ENCODE measurements at places on chromosomes 1 and 21. TPM values are rescaled to one million over a fixed set of nuclear protein-coding genes. Genes with fewer than 3 reads are reported as not detected.

GRCh38 chr1:201021630-201022492 lies 1.7 kb downstream of the KIF21B start:
- peak; percentile 33 for DNase-seq
- H3K4me3 ChIP-seq: peak overlapping the region; percentile 62
- H3K4me1 ChIP-seq: peaks cover 48% of the 10 kb centered on the region
- H3K27me3 ChIP-seq: no peaks in the 10 kb centered on the region

- peak overlapping the region; percentile 82 for H3K27ac ChIP-seq
- H3K36me3 ChIP-seq: no peaks in the 10 kb centered on the region
- H3K27me3 ChIP-seq: no peaks in the 10 kb centered on the region
- H3K4me1 ChIP-seq: no peaks in the 10 kb centered on the region
- peak overlapping the region; percentile 22 for H3K4me3 ChIP-seq
- DNase-seq: peak; percentile 90
These were observed 415 bp upstream of the LAD1 start for GRCh38 chr1:201399352-201400126.

- peak; percentile 69 for DNase-seq
- peak overlapping the region; percentile 85 for H3K27ac ChIP-seq
These were observed 8.7 kb downstream of the CAPZB start for GRCh38 chr1:19476450-19477190.

- no peaks in the 10 kb centered on the region for H3K27me3 ChIP-seq
- no peak overlapping the region for H3K27ac ChIP-seq
These were observed 1.4 kb upstream of the G0S2 start for GRCh38 chr1:209673631-209674417.

DNA sequence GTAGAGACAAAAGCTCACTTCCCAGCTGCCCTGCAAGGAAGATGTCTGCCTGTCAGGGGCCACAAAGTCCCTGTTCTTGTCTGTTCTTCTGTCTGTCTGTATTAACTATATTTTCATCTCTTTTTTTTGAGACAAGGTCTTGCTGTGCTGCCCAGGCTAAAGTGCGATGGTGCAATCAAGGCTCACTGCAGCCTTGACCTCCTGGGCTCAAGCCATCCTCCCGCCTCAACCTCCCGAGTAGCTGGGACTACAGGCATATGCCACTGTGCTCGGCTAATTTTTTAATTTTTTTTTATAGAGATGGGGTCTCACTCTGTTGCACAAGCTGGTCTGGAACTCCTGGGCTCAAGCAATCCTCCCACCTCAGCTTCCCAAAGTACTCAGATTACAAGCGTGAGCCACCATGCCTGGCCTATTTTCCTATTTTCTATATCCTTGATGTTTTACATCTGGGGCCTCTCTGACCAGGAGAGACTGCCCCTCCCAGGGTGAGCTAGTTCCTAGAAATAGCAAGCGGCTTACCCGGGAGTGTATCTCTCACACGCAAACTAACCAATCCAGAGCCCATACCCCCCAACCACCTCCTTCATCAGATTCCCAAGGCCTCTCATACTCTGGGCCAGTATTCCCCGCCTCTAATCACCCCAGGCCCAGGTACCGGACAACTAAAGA lies 5.4 kb upstream of the KLHDC7A start:
- no peaks in the 10 kb centered on the region for H3K36me3 ChIP-seq
- no peak overlapping the region for H3K27ac ChIP-seq
- H3K4me3 ChIP-seq: no peak overlapping the region

DNA sequence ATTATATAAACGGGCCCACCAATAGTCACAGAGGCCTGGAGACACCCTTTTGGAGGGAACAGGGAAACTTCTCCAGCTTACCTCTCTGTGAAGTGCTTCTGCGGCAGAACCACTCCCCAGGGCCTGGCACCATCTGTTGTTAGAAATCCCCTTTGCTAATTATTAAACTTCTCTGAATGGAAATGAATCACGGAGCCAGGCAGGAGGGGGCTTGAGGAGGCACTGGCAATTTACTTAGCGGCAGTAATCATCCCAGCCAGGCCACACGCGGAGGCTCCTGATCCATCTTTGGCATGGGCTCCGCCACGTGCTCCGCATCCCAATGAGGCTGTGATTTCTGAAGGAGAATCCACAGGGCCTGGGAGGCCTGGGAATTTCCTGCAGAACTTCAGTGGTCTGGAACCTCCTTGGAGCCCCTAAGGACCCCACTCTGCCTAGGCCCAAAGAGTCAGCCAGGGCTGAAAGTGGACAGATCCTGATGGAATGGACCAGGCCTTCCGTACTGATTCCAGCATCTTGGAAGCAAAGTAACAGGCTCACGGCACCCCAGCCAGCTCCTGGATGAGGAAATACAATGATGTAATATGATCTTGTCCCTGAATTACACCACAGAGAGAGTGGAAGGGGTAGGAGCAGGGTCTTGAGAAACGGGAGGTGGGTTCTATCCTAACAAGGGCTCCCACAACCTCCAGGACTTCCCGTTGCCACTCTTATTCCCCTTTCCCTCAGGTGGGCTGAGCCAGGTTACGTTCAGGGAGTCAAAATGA lies 62.3 kb downstream of the GRIK3 start:
- no peak overlapping the region for H3K27ac ChIP-seq
- H3K27me3 ChIP-seq: no peaks in the 10 kb centered on the region
- H3K4me3 ChIP-seq: no peak overlapping the region
- H3K36me3 ChIP-seq: no peaks in the 10 kb centered on the region
- no peak for DNase-seq

DNA sequence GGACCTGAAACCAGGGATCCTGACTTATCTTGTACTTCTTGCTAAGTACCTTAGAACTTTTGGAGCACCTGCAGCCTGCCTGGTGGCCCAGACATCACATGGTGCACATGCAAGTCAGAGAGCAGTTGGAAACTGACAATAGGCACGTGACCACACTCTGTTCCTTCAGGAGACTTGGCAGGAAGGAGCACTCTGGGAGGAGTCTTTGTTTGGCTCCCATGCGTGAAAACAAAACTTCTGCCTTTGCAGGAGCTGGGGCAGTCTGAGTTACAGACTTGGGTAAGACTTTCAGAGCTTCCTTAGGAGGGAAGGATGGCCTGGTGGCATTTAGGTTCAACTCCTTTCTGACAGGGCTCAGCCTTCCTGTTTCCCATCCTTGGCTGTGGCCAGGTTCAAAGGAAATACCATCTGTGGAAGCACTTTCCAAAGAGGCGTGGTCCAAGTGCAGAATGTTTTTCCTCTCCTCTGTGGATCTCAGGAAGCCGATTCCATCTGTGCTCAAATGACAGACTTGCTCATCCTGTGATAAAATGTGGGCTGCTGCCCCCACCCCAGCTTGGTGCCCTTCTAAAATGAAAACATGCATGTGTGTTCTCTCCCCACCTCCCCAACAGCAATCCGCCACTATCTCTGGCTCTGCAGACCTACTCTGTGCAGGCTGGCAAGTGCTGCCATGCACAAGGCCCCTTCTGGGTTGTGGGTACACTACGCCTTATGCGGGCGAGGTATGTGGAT lies 14.1 kb upstream of the ZNF436 start:
- H3K27ac ChIP-seq: peak overlapping the region; percentile 58
- no peaks in the 10 kb centered on the region for H3K27me3 ChIP-seq
- H3K4me3 ChIP-seq: no peak overlapping the region

GRCh38 chr1:203369666-203370065 lies 18.7 kb upstream of the FMOD start:
- no peaks in the 10 kb centered on the region for H3K4me1 ChIP-seq
- H3K4me3 ChIP-seq: no peak overlapping the region
- no peak for DNase-seq
- H3K27me3 ChIP-seq: no peaks in the 10 kb centered on the region

GRCh38 chr1:12760256-12760795 lies 13.2 kb upstream of the PRAMEF12 start:
- no peak for DNase-seq
- no peak overlapping the region for H3K4me3 ChIP-seq
- no peaks in the 10 kb centered on the region for H3K4me1 ChIP-seq
- no peaks in the 10 kb centered on the region for H3K36me3 ChIP-seq
- H3K27me3 ChIP-seq: no peaks in the 10 kb centered on the region

DNA sequence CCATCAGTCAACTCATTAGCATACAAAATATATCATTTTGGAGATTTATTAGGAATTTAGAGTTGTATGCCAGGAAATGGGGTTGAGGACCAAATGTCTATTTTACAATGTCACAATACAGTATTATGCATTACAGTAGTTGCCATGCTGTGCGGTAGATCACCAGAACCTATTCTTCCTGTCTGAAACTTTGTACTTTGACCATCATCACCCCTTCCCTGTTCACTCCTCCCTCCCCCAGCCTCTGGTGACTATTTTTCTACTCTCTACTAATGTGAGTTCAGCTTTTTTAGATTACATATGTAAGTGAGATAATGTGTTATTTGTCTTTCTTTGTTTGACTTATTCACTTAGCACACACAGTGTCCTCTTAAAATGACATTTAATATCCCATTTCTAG lies 50.8 kb downstream of the PTBP2 start:
- no peaks in the 10 kb centered on the region for H3K36me3 ChIP-seq
- H3K27me3 ChIP-seq: no peaks in the 10 kb centered on the region
- no peak overlapping the region for H3K27ac ChIP-seq
- H3K4me1 ChIP-seq: no peaks in the 10 kb centered on the region
- DNase-seq: no peak
- no peak overlapping the region for H3K4me3 ChIP-seq

GRCh38 chr1:104987210-104987609 lies 1237.5 kb downstream of the AMY1C start:
- no peaks in the 10 kb centered on the region for H3K27me3 ChIP-seq
- H3K27ac ChIP-seq: no peak overlapping the region
- H3K4me3 ChIP-seq: no peak overlapping the region
- DNase-seq: no peak
- no peaks in the 10 kb centered on the region for H3K36me3 ChIP-seq
- no peaks in the 10 kb centered on the region for H3K4me1 ChIP-seq

DNA sequence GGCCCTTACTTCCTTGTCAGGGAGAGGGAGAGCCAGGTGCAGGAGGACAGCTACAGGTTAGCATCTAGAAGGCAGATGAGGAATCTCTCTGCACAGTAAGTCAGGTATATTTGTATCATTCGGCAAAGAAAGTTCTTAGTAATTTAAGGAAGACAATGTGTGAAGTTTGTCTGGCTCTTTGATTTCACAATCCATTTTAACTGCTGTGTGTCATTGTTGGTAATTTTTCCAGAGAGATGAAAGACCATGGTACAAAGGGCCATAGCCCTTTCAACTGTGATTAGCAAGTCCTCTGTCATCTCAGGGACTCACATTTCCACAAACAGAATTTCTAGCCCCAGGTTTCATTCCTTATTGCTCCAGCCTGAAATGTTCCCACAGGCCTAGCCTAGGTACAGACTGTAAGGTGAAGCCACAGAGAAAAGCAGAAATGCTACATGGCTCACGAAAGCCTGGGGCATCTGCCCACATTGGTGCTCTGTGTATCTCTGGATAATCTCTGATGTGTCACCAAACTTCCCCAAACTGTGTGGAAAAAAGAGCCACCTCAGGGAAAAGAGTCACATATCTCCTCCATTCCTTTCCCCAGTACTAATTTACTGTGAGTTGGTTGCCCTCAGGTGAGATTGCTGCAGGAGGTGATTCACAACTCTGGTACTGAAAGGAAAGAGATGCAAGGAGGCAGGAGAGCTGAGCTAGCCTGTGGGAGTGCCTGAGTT lies 70.6 kb downstream of the SYT6 start:
- no peak overlapping the region for H3K27ac ChIP-seq
- no peaks in the 10 kb centered on the region for H3K36me3 ChIP-seq
- no peak overlapping the region for H3K4me3 ChIP-seq

OR2AJ1 gene
- total RNA-seq: not detected

GFI1 gene
- 15.5 TPM for total RNA-seq

IQGAP3 gene
- 5.4 TPM for total RNA-seq

Data from Peyer's patch (tissue), 4 donors.